ENCODE measurements at places on chromosomes 3 and 15. TPM values are rescaled to one million over a fixed set of nuclear protein-coding genes. Genes with fewer than 3 reads are reported as not detected.

- DNase-seq = peak; percentile 4
Measured at GRCh38 chr3:117526470-117527079, 817.0 kb downstream of the TUSC7 start.

Gene PYGO1
- total RNA-seq = not detected

GRCh38 chr3:172613845-172614244, 90.6 kb upstream of the TNFSF10 start:
- no peak for DNase-seq

GRCh38 chr3:124395162-124395561, 335.1 kb upstream of the UMPS start:
- DNase-seq = no peak

Gene CACNA2D2
- total RNA-seq = 2.4 TPM

- no peak for DNase-seq
Measured at GRCh38 chr3:157436583-157437291, at the start of gene PTX3. Gene PTX3, plus strand, starts transcription at chr3:157436850. Its CDS starts 84 bp downstream, at chr3:157436934.

- no peak for DNase-seq
Measured at GRCh38 chr3:45272828-45273470, 46.9 kb upstream of the TMEM158 start.

Gene PPARG
- 0.14 TPM for total RNA-seq

Gene EXD1
- not detected for total RNA-seq

Gene KBTBD12
- not detected for total RNA-seq

Gene CRABP1
- total RNA-seq = 1.7 TPM

- no peak for DNase-seq
Measured at GRCh38 chr15:57312318-57313133, 63.8 kb upstream of the CGNL1 start.

Gene CCR9
- not detected for total RNA-seq

- no peak for DNase-seq
Measured at GRCh38 chr15:67828969-67829646, 3.8 kb downstream of the SKOR1 start.

Gene TMCO5A
- not detected for total RNA-seq

Gene CHRM5
- total RNA-seq = not detected

- DNase-seq = no peak
Measured at GRCh38 chr15:87573534-87573933, 683.0 kb downstream of the NTRK3 start.

DNA sequence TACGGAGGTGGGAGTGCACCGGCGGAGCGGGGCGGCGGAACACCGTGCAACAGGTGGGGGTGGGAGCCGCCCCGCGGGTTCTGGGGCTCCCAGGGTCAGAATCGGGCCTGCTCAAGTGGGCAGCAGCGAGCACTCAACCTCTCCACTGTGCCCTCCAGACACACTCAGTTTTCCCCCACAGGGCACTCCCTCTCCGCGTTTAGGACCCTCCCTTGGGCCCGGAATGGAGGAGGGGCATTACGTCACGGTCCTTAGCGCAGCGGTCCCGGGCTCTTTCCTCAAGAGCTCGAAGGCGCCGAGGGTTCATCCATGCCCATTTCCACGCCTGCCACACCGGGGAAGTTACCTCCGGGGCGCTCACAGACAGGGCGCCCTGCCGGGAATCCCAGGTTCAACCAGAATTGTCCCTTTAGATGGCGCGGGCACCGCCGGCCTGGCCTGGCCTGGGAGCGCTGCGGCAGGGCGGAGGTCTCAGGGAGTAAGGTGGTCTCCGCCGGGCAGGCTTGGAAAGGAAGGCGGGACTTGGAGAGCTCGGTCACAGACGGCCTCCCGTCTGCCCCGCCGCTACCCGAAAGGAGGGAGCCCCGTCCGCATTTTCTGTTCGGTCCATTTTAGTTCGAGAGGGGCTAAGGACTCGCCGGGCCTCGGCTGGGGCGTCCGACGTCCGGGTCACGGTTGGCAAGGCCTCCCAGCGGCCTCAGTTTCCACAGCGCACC, 5.1 kb downstream of the RNU6-1 start:
- no peak for DNase-seq

- no peak for DNase-seq
Measured at GRCh38 chr3:196336319-196337145, 1.7 kb downstream of the TM4SF19 start.

DNA sequence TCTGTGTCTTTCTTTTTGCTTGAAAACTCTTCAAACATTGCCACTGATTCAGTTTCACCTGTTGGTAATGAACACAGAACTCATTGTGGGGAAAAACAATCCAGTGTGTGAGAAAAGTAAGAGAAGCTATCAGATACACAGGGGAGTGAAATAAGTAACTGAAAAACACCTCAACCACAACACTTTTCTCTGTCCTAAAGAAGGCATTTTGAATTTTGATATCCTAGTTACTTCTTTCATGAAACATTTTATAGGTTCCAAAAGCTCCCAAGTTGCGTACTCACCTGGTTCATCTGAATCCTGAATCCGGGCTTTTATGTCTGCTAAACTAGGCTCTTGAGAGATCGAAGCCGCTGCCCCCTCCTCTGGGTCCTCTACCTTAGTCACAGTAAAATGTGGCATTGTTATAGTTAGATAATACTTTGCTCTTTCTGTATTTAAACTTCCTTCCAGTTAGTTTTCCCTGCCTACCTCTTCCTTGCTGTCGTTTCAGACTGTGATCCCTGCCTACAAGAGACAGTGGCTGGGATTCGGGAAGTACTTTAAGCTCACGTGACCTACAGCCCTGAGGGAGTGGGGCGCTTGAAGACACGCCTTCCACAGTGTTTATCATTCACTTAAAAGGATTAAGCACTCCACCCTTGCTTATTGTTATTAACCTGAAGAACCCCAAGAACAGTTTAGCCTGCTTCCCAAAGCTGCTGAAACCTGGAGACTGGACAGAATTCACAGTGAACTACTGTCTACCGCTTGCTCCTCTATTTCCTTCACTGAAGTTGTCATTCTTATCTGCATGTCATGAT, 19.1 kb downstream of the SLC12A6 start:
- DNase-seq = no peak

Measured in activated naive CD4-positive, alpha-beta T cell treated with anti-CD3 and anti-CD28 coated beads, Interleukin-2, amount 50 U/mL, for 72 hours (primary cell).